ENCODE measurements at places on chromosomes 1 and 21.
A peak's percentile ranks its signal among the peaks of the same experiment; 100 is the strongest.

DNA sequence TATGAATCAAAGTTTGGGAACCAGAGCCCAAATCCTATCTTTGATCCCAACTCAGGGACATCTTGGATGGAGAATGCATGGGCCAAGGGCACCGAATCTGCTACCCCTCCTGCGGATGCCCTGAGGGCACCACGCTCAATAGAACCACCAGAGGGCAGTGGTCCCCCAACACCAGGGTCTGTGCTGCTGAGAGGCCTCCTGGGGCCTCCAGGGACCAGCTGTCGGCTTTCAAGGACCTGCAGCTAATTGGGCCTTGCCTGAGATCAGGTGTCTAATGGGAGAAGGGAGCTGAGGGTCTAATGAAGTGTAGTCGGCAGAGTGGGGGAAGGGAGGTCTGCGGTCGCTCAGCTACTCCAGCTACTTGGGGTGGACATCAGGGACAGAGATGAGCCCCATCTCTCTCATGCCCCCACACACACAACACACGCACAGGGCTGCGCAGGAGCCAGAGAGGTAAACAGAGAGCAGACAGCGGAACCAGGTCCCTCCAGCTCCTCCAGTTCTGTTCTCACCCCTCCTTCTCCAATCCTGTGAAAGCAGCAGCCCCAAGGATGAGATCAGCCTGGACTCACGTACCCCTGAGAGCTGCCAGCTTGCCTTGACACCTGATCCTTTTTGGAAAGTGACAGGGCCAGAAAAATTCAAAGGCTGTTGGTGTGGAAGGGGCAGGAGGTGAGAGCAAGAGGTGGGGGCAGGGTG is 34.9 kb upstream of the PPP1R15B start:
- peak; percentile 80 for DNase-seq

- DNase-seq, result no peak
Observed at GRCh38 chr21:44288251-44289110, 2.8 kb downstream of the AIRE start.

- DNase-seq, result peak; percentile 22
Observed at GRCh38 chr1:162502928-162503327, 5.3 kb downstream of the UHMK1 start.

DNA sequence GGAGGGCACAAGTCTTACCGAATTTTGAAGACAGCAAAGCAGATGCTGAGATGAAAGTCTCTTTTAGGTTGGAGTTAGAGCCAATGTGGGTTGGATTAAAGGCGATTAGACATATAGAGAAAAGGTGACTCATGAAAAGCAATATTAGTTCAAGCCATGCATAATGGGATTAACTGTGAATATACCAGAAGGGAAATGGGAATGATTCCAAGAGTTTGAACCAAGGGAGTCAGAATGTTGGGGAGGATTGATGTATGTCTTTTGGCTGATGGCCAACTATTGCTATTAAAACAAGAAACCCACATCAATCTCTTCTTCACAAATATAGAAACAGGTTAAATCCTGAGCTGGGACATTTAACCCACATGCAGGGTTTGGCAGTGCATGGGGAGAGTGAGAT is 1.2 kb downstream of the HMGCS2 start:
- no peak for DNase-seq

DNA sequence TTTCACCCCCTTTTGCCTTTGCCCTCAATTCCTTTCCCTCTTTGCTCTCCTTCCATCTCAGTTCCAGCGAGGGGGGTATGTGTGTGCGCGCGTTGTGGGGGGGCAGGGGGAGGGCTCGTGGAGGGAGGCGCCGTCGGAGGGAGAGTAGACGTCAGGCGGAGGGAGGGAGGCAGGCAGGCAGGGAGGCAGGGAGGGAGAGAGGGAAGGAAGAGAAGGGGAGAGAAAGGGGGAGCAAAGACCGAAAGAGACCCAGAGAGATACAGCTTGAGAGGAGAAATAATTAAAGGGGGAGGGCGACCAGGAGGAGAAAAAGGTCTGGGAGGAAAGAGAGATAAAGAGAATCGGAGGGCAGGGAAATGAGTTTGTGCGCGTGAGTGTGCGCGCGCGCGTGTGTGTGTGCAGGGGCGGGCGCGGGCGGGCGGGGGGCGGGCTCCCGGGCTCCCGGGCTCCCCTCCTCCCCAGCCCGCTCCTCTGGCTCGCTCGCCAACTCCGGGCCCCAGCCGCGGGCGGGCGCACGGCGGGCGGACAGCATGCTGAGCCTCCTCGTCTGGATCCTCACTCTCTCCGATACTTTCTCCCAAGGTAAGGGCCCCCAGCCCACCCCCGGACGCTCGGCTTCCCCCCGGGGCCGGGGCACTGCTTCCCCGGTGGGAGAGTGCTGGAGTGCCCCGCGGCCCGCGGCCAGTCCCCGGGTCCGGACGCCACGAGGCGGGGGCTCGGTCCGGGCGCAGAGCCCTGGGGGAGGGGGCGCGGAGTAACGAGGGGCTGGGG is at the start of gene KIRREL1:
Gene KIRREL1, plus strand, starts transcription at position 499 of the 771 bp plus-strand sequence. Its CDS starts 32 bp downstream, at position 531.
- peak; percentile 72 for DNase-seq

DNA sequence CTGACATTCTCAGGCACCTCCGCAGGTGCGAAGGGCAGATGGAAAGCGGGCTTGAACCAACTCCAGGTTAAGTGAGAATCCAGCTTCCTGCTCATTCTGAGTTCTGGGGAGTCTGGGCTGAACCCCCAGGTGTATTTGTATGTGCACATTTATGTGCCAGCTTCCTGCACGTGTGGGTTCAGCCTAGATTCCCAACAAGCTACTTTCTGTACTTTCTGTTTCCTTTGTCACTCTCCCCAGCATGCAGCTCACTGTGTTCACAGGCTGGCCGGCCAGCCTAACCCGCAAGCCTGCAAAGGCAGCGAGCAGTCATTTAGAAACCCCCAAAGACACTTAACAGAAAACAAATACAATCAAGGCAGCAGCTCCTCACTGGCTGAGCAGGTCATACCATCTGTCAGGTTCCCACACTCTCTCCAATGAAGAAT is 1.3 kb upstream of the IL19 start:
- DNase-seq, result no peak

All from hepatic stellate cell (primary cell).